NCI-H1694 (cell line): ENCODE measurements at places on chromosomes 11 and 22.
A peak's percentile ranks its signal among the peaks of the same experiment; 100 is the strongest.

DNA sequence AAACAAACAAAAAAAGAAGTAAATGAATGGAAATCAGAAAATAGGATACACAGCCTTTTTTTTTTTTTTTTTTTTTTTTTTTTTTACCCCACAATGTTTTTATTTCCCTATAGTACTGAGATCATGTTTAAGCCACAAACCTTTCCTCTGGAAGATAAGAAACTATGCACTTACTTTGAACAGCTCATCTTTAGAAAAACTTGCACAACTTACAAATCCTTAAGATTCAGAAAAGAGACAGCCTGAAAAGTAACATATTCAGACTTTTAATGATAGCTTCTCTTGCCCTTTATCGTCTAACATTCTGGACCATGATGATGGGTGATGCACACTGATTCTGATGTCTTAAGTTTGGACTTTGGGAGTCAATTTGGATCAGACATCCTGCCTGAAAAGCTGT, 80.3 kb downstream of the TNRC6B start:
- DNase-seq = no peak

GRCh38 chr22:23762842-23763578, at the start of gene C22orf15:
Gene C22orf15 (plus strand): TSS chr22:23762990. CDS start chr22:23763307, 317 bp downstream.
- no peak for DNase-seq

GRCh38 chr11:61509043-61510029, 787 bp downstream of the LRRC10B start:
- peak; percentile 45 for DNase-seq

- no peak for DNase-seq
Measured at GRCh38 chr22:46041642-46042041, 64.7 kb upstream of the WNT7B start.
